ENCODE measurements at places on chromosomes 16 and 17. TPM values are rescaled to one million over a fixed set of nuclear protein-coding genes. Genes with fewer than 3 reads are reported as not detected.

The AIPL1 gene
- not detected for total RNA-seq

The DHRS7C gene
- not detected for total RNA-seq

The CETP gene
- total RNA-seq: 0.49 TPM

The PRR15L gene
- total RNA-seq: not detected

The SPN gene
- total RNA-seq: 2.5 TPM

The CLEC18B gene
- 3.0 TPM for total RNA-seq

The SEPTIN12 gene
- not detected for total RNA-seq

The SMIM36 gene
- not detected for total RNA-seq

The PMP22 gene
- 113 TPM for total RNA-seq

The KRT222 gene
- 4.5 TPM for total RNA-seq

The CLEC3A gene
- not detected for total RNA-seq

The PYDC1 gene
- not detected for total RNA-seq
